ENCODE measurements at places on chromosomes 2 and 18. TPM values are rescaled to one million over a fixed set of nuclear protein-coding genes. Genes with fewer than 3 reads are reported as not detected.

The ZAP70 gene
- polyA plus RNA-seq = 6.5 TPM

- DNase-seq = no peak
These were observed 37.0 kb downstream of the TMEFF2 start for GRCh38 chr2:192157776-192158175.

- DNase-seq = no peak
These were observed 126.7 kb downstream of the ARHGAP15 start for GRCh38 chr2:143255899-143256298.

- no peak for DNase-seq
These were observed 655.3 kb upstream of the FAM98A start for GRCh38 chr2:34254272-34254878.

DNA sequence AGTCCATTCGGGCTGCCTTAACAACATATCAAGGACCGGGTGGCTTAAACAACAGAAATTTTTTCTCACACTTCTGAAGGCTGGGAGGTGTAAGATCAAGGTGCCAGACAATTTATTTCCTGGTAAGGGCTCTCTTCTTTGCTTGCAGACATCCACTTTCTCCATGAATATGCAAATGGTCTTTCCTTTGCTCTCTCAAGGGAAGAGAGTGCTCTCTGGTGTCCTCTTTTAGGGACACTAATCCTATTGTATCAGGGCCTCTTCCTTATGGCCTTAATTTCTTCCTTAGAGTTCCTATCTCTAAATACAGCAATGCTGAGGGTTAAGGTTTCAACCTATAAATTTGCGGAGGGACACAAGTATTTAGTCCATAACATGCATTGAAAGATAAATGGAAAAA, 770.8 kb downstream of the DSC3 start:
- no peak for DNase-seq

The STARD6 gene
- 42.6 TPM for polyA plus RNA-seq

GRCh38 chr2:171703574-171704347, 16.5 kb downstream of the DYNC1I2 start:
- no peak for DNase-seq

The LYG2 gene
- polyA plus RNA-seq = not detected

The FIGN gene
- 3.5 TPM for polyA plus RNA-seq

The GPR45 gene
- 0.74 TPM for polyA plus RNA-seq

The CHPF gene
- polyA plus RNA-seq = 194 TPM

The ASXL3 gene
- polyA plus RNA-seq = 15.7 TPM

The RGPD4 gene
- 2.7 TPM for polyA plus RNA-seq

DNA sequence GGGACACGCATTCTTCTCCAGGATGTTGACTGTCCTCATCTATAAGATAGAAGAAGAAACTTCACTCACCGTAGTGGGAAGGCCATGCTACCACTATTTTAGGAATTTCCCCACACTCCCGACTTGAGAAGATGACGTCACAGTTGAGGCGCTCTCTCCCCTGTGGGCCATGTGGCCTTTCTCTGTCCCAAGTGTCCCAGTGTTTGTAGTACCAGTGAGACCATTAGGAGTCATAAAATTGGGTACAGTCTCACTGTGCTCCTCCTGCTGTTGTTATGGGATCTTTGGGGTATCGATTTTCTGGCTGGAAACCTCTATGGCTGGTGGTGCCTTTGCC, 7.2 kb upstream of the SNTG2 start:
- DNase-seq = no peak

The DSC3 gene
- polyA plus RNA-seq = 2.0 TPM

DNA sequence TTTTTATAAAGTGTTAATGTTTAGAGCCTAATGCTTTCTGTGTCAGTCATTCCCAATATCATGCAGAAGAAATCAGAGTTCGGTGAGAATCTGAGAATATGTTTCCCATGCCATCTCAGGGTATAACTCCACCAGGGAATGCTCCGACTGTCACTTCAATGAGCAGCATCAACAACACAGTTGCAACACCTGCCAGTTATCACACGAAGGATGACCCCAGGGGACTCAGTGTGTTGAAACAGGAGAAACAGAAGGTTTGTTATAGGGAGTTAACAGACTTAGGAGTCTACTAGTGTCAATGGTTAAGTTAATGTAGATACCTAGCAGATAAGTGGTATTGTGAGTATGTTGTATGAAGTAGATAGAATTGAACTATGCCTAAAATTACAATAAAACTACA, 31.0 kb downstream of the VAPA start:
- DNase-seq = no peak
